ENCODE measurements at places on chromosomes 7 and 10.

- no peak for DNase-seq
Observed at GRCh38 chr10:73593812-73594211, 2.7 kb upstream of the USP54 start.

DNA sequence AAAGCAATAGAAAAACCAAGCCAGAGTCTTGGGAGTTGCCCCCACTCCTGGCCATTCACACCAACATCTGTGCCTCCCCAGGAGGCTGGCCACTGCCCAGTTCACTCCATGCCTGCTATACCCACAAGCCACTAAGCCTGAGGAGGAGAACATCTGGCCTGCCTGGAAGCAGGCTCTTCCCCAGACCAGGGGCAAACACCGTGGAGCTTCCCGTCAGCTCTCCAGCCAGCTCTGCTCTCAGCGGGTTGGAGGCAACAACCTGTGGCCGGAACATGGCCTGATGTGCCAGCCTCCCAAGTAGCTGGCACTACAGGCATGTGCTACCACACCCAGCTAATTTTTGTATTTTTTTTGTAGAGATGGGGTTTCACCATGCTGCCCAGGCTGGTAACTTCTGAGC lies 9.1 kb upstream of the PTPRN2 start:
- no peak for DNase-seq

GRCh38 chr10:117004227-117005025 lies 561 bp downstream of the SHTN1 start:
- no peak for DNase-seq

DNA sequence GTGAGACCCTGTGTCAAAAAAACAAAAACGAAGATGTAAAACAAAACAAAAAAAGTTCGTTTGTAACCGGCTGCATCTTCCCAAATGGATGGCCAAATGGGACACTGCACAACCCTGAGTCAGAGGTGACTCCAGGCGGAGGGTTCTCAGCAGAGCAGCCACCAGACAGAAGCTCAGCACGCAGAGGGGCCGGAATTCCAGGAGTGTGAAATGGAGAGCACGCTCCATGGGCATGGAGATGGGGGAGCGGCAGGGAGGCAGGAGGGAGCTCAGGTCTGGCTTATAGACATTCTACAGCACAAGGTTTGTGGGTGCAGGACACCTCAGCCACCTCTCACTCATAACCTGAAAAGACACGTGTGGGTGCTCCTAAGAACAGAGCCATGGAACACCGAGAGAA lies 227.0 kb downstream of the MAD1L1 start:
- DNase-seq, result no peak

- DNase-seq, result no peak
Observed at GRCh38 chr10:98323221-98324164, 55.5 kb upstream of the LOXL4 start.

DNA sequence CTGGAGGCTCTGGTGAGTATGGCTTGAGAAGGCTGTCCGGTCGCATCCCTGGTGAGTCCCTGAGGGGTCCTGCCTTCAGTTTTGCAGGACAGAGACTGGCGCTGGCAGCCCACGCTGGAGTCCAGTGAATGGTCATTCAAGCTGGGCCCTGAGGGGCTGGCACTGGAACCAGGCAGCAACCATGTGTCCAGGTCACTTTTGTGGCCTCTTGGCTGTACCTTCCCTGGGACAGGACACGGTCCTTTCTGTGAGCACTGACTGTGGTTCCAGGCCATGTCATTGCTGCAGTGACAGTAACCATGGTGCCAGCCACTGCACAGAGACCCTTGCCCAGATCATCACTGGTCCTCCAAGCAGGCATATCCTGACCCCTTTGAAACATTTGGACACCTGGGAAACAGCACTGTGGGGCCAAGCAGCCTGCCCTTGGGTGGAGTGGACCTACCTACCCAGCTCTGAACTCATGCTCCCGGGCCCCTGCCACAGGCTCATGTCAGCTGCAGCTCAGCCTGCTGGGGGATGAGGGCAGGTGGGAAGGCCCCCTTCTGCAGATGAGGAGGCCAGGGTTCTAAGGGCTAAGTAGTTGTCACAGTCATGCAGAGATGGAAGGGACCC lies 72.1 kb downstream of the ADCY1 start:
- DNase-seq, result no peak

DNA sequence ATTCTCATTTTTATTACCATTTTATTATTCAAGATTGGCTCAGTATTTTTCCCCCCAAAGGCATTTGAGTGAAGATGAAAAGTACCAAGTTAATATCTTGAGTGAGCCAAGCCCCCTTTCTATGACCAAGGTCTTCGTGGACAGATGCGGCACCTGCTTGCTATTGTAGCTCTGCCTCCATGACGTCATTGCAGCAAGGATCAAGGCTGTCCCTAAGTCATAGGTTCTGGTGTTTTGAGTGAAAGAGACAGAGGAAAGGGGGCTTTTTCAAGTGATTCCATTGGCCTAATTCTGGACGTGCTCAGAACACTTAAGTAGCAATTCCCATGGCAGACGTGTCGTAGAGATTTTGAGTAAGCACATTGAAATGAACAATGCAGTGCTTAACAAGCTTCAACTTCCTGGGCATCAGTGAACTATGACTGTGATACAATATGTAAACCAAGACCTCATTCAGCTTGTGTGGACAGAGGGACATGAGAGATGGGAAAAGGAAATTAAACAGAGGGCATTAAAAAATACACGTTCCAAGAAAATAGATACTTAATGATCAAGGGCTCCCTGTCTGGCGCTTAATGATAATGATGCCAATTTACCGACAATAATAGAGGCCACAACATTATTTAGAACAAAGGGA lies 248.7 kb upstream of the NPVF start:
- DNase-seq, result no peak

DNA sequence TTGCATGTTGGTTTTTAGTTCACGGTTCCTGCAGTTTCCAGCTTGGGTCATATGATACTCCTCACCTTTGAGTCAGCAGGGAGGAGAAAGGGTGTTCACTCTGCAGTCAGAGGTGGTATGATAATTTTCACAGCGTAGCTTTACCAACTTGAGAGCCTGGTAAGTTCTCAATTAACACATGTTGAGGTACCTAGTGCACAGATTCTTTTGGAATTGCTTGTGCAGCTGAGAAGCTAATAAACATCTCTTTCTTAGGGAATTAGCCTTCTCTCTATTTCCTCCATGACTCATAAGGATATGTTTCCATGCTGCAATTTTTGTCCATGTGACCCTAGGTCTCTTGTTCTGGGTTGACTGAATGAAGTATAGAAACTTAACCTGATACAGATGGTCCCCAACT lies 166.6 kb downstream of the KIF20B start:
- no peak for DNase-seq

GRCh38 chr7:129354428-129355157 lies 79.6 kb upstream of the STRIP2 start:
- no peak for DNase-seq

DNA sequence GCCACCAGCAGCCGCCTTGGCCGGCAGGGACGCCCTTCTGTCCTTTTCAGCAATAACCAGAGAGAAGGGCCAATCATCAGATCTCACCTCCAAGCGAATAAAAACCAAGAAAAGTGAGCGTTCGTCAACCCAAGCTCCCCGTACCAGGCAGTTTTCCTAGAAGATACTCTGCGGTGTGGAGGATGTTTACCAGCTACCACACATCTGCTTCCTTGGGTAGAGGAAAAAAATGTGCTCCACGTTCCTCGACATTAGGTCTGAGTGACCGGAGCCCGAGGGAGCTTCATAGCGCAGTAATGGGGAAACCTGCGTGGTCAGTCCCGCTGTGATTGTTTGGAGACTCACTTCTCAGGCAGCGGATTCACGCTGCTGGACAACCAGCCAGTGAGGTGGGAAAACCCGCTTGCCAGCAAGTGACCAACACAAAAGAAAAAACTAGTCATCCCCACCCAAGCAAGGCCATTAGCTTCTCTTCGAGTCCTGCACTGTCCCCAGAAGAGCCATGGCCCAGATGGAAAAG lies 73.0 kb downstream of the ZRANB1 start:
- no peak for DNase-seq

DNA sequence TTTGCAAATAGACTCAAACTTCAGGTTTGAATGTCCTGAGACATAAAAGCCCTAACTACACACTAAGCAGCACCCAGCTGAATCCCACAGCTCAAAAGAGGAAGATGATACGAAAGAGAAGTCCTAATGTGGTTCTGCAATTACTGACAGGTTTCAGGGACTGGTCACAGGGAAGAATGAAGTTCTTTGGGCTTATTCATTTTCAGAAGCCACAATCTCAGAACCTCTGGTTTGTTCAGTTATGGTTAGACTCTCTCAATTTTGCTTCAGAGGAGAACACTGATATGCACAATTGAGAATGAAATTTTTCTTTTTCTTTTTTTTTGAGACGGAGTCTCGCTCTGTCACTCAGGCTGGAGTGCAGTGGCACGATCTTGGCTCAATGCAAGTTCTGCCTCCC lies 94.6 kb upstream of the FAM180A start:
- no peak for DNase-seq

- no peak for DNase-seq
Observed at GRCh38 chr10:83990126-83990525, 149.2 kb upstream of the GHITM start.

GRCh38 chr7:157436763-157437480 lies 100.1 kb downstream of the DNAJB6 start:
- no peak for DNase-seq

DNA sequence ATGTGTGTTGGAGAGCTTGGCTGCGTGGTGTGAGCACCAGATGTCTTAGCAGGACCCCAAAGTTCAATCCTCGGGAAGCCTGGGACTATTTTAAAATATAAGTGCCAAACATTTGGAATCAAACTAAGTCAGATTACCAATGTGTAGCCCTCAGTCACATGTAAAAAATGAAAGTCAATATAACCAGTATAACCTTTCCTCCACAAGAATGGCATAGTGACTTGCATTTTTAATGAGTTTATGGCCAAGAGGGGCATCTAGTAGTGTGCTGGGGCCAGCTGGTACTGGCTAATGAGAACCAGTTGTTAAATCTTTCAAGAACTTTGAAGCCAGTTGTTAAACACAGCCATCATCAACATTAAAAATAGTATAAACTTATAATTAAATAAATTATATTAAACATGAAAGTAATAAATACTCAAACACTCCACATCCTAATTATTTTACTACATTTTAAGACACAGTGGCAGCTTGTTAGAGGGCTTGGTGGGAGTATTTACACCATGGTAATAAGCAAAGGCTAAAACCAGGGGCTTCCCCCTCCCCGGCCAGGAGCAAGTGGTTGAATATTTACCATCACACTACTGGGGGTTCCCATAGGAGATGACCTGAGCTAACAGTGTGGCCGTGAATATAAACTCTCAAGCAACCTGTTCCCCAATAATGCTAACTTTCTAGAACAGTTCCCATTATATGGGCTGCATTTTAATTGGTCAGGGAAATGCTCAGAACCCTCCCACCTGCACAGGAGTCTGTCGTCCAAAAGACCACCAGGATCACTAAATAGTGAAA lies 7.9 kb upstream of the FAM170B start:
- DNase-seq, result no peak

DNA sequence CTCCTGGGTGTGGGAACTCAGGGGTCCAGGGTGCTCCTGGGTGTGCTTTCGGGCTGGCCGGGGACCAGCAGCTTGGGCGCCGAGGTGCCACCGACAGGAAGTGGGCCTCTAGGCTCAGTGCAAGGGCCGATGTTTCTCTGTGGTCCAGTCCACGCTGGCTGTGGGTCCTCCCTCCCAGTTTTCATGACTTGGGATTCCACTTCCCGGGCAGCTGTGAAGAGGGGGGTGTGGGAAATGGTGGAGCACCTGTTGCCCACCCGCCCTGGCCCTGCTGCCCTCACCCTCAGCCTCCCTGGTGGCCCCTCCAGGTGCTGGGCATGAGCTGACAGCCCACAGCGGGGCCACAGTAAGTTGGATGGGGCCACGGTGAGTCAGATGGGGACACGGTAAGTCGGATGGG lies 58.5 kb downstream of the NKX6-2 start:
- no peak for DNase-seq

DNA sequence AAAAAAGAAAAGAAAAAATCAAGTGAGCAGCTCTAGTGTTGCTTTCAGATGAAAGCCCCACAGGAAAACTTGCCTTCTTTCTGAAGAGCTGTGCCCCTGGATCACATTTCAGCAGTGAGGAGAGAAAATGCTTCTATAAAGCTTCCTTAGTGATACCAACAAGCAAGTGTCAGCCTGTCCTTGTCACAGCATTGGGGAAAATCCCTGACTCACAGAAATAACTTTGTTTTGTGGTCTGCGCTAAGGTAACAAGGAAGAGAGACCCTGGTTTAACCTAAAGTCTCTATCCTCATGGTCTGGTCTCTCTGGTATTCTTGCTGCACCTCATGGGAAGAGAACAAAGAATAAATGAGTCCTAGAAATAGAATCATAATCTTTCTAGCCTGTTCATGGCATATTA lies 885.2 kb upstream of the SORCS1 start:
- DNase-seq, result no peak

- DNase-seq, result no peak
Observed at GRCh38 chr7:13827716-13828115, 161.8 kb downstream of the ETV1 start.

DNA sequence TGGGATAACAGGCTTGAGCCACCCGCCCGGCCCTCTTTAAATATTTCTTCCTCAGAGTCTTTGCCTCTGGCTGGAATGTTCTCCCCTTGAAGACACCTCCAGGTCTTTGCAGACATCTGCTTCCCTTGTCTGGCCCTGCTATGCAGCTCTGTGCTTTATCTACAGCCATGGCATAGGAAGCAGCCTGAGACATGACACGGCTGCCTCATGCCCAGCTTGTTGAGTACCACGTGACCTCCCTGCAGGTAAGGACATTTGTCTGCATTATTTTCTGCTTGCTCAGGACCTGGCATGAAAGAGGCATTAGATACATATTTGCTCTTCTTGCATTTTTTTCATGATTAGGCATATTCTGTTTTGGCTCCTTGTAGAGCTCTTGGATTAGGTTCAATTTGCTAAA lies 113.8 kb upstream of the KLF6 start:
- no peak for DNase-seq

- DNase-seq, result no peak
Observed at GRCh38 chr7:20401861-20402746, 71.4 kb downstream of the ITGB8 start.

DNA sequence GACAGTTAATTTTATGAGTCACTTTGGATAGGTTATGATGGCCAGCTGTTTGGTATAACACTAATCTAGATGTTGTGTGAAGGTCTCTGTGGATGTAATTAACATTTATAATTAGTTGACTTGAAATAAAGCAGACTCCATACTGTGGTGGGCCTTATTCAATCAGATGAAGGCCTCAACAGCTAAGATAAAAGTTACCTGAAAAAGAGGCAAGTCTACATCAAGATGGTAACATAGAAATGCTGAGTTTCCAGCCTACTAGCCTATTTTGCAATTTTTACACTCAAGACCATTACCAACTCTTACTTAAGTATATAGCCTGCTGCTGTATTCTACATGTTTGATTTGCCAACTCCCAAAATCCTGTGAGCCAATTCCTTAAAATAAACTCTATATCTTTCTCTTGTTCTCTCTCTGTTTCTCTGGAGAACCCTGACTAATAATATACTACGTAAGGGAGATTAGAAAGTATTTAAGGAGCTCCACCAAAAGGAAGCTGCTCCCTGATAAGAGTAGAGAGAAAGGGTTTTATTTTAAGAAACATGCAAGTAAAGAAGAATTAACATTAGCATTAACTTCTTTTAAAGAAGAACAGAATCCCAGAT lies 42.7 kb downstream of the ZNF438 start:
- DNase-seq, result no peak

All from esophagus squamous epithelium (tissue), 5 donors.